ENCODE measurements at places on chromosomes 7 and 10.
A peak's percentile ranks its signal among the peaks of the same experiment; 100 is the strongest.

GRCh38 chr10:123621916-123622315 lies 44.2 kb upstream of the GPR26 start:
- no peak for DNase-seq

DNA sequence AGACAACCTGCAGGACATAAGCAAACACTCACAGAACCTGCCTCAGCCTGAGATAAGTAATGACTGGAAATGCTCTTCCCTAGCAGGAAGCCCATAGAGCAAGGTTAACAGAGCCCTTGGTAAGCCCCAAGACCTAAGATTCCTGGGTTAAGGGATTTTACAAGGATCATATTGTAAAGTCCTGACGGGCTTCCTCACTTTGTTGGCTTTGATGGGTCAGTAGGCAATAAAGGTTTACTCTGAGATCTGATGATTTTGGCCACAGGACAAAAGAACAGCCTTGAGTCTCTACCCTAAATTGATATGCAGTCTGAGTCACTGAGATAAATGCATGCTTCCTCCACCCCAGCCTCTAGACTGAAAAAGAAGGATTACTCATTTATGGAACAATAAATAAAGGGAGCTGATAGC lies 270.8 kb downstream of the HTR7 start:
- DNase-seq, result no peak

- no peak for DNase-seq
These were observed 1092.5 kb upstream of the C7orf33 start for GRCh38 chr7:147498081-147498480.

- DNase-seq, result no peak
These were observed 241.7 kb downstream of the TMEM26 start for GRCh38 chr10:61211468-61211867.

DNA sequence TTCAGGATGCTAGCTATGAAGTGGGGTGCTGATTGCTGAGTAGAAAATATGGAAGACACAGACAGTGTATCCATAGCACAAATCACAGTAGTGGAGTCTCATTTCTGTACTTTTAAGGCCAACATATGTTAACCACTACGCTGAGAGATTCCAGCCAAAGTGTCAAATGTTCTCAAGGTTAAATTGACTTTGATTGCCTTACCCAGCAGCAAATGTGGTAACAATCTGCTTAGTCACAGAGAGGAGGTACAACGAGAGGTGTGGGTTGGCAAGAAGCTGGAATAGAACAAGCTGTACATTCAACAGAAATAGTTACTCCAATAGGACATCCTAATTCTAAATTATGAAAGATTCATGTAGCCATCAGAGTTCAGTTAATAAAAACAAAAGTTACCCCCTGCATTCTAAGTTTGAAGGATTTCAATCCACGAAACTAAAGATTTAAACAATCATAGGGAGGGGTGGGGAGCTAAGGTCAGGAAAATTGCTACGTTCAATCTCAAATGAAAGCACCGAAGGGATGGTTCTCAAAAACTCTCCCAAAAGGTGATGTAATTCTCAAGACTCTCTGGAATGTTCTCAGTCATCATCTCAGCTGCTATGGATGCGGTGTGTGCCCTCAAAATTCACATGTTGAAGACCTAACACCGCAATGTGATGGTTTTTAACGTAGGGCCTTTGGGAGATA lies 137.0 kb downstream of the ETV1 start:
- no peak for DNase-seq

DNA sequence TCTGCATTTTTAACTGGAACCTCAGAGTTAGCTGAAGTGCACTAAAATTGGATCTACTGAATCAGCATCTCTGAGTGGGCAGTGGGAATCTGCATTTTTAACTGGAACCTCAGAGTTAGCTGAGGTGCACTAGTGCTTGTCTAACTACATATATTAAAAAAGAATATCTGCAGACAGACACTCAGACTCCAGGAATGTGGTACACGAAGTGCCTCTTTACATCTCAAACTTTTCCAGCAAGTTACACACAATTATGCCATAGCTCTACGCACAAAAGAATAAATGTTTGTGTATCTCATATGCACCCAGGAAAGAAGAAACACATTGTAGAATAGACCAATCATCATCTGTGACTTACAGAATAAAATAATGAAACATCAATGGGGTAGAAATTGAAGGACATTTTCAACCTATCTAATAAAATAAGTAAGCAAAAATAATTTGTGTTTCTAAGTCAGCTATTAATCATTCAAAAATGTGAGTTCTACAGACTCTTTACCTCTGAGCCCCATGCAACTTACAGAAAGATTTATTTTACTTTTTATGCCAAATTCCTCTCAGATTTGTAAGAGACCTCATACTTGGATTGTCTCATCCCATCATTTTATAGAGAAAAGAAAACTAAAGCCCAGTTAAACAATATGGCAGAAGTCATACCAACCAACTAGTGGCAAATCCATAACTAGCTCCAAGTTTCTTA lies 28.3 kb downstream of the PPP1R3A start:
- no peak for DNase-seq

DNA sequence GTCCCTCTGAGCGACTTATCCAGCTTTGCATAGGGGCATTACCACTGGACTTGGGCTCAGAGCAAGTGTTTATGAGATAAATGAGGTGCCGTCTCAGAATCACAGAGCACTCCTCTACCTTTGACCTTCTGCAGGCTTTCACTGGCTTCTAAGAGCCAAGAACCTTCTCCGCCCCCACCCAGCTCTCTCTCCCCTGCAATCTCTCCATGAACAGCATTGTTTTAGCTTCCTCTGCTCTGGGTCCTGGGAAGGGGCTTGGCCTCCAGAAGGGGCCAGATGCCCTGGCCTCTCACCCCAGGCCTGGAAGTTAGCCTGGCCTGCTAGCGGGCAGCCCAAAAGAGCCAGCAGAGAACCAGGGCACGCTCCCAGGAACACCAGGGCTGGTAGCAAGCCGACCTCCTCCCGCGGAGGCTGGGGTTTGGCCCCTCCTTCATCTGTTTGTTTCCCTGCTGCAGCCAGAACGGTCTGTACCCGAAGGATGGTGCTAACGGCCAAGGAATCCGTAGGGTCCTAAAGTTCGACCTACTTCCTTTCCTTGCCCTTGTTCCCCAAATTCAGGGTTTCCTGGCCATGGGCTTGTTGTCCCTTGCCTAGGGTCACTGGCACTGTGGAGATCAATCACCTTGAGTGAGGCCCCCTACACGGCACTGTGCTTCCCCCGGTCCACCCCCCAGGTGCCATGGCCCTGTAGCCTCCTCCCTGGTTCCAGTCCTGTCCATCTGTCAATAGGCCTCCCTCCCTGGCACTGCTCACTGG lies 18.7 kb upstream of the DDIT4 start:
- peak; percentile 43 for DNase-seq

All from NCI-H774 (cell line).